ENCODE measurements at places on chromosomes 7 and 10. TPM values are rescaled to one million over a fixed set of nuclear protein-coding genes. Genes with fewer than 3 reads are reported as not detected.

PRLHR gene
- total RNA-seq = 1.5 TPM

GRCh38 chr7:129225206-129225930 lies 538 bp downstream of the AHCYL2 start:
- DNase-seq = peak; percentile 44

COA1 gene
- total RNA-seq = 85.3 TPM

GRCh38 chr10:2294739-2295138 lies 557.4 kb upstream of the ADARB2 start:
- DNase-seq = no peak
